ENCODE measurements at places on chromosomes 7 and 10. TPM values are rescaled to one million over a fixed set of nuclear protein-coding genes. Genes with fewer than 3 reads are reported as not detected.

GRCh38 chr7:128022631-128023532, 8.4 kb downstream of the LRRC4 start:
- DNase-seq = no peak

- DNase-seq = no peak
These were observed 75.6 kb downstream of the SNX10 start for GRCh38 chr7:26367219-26367711.

Gene SGCE
- total RNA-seq = 31.6 TPM

Gene C10orf62
- total RNA-seq = not detected
